Progenitor cell of endocrine pancreas (in vitro differentiated cells): ENCODE measurements at places on chromosomes 3 and 15.
A peak's percentile ranks its signal among the peaks of the same experiment; 100 is the strongest.

DNA sequence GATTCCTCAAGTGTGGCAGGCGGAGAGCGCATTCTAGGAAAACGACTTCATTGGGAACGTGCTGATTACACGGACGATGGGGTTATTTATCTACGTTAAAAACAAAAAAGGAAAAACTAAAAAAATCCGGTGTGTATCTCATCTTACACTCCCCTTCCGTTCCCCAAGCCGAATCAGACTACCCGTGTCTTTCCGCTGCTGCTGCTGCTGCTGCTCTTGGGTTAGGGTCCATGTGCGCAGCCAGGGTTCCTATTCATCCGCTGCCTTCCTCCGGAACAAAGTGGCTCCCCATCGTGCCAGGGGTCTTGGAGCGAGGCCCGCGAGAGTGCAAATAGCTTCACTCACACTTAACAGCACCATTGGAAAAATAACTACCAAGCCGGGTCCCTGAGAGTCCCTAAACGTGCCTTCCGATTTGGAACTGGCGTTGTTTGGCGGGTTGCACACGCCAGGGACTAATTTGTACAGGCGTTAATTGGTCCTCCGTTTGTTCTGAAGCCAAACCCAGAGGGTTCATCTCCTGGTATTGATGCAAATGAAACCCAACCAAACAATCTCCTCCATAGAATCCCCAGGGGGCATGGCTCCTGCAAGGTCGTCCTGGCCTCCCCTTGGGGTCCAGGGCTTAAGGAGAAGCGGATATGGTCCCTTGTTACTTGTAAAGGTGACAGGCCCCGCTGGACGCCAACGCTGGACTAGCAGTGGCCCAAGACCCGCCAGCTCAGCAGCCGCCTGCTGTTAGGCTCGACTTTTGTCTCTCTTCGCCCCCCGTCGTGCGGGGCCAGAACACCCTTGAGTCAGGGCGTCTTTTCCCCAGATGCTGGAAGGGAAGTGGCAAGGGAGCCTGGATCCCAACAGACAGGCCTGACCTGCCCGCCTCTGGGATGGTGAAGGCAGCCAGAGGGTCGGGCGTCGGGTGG, 11.0 kb upstream of the ONECUT1 start:
- H3K36me3 ChIP-seq = peaks cover 8% of the 10 kb centered on the region
- H3K4me1 ChIP-seq = peaks cover 54% of the 10 kb centered on the region

DNA sequence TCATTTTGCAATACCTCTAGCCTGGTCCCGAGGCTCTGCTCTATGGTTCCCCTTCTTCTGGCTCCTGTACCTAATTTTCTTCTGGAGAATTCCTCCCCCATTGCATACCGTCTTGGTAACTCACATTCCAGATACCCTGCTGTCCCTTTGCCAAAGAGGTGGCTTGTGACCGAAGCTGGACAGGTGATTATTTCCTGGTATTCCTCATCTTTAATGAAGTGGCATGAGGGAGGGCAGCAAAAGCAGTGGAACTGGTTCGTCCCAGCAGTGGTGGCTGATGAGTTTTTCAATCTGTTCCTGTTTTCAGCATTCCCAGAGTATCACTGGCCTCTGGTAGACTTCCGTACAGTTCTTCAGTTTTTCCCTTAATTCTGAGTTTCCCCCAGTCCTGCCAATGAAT, 186.2 kb upstream of the CADPS start:
- H3K27me3 ChIP-seq = no peaks in the 10 kb centered on the region
- no peak overlapping the region for H3K4me3 ChIP-seq
- H3K36me3 ChIP-seq = no peaks in the 10 kb centered on the region
- H3K27ac ChIP-seq = no peak overlapping the region
- DNase-seq = no peak

GRCh38 chr15:56244811-56245576, 1.3 kb upstream of the RFX7 start:
- peaks cover 13% of the 10 kb centered on the region for H3K27me3 ChIP-seq
- no peaks in the 10 kb centered on the region for H3K36me3 ChIP-seq
- DNase-seq = no peak
- H3K4me3 ChIP-seq = peak overlapping the region; percentile 86
- H3K27ac ChIP-seq = peak overlapping the region; percentile 90
- peaks cover 36% of the 10 kb centered on the region for H3K4me1 ChIP-seq

DNA sequence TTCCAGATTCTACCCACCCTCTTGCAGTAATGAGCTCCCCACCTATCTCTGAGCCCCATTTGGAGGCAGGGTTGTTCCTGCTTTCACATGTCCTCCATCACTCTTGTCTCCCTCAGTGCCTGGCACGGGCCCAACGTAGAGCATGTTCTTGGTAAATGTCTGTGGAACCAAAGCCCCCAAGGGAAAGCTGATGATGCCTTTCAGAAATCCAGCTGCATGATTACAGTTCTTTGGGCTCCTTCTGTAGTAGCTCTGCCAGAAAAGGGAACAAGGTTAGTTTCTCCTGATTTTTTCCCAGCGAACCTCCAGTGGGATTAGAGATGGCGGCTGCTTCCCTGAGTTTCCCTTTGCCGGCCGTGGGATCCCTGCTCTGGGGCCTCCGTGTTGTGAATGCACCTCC, 39.3 kb downstream of the CGNL1 start:
- no peak overlapping the region for H3K4me3 ChIP-seq
- H3K36me3 ChIP-seq = peaks cover 18% of the 10 kb centered on the region
- peaks cover 12% of the 10 kb centered on the region for H3K4me1 ChIP-seq
- H3K27me3 ChIP-seq = no peaks in the 10 kb centered on the region

DNA sequence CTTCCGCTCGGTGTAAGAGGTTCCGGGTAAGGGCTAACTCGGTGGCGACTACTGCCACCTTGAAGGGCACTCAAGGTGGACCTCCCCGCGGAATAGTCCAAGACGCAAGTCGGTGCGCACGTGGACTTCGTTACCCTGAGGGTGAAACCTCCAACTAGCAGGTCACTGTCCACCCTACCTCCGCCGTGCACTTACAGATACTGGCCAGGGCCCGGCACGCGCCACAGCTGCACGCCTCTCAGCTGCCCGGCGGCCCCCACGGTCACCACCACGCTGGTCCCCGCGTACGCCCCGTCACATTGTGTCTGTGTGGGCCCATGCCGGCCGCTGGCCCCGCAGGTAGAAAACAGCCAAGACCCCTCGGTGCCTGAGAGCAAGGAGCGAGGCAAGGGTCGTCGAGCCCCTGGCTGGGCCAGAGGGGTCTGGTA, 1.1 kb downstream of the LTK start:
- peaks cover 8% of the 10 kb centered on the region for H3K36me3 ChIP-seq
- DNase-seq = no peak
- peaks cover 56% of the 10 kb centered on the region for H3K27me3 ChIP-seq
- H3K4me3 ChIP-seq = peak overlapping the region; percentile 65
- H3K27ac ChIP-seq = no peak overlapping the region

GRCh38 chr15:67080118-67080899, 14.9 kb downstream of the SMAD3 start:
- H3K36me3 ChIP-seq = peaks cover 12% of the 10 kb centered on the region
- no peak overlapping the region for H3K4me3 ChIP-seq
- peaks cover 48% of the 10 kb centered on the region for H3K4me1 ChIP-seq
- peak overlapping the region; percentile 17 for H3K27ac ChIP-seq
- no peak for DNase-seq

DNA sequence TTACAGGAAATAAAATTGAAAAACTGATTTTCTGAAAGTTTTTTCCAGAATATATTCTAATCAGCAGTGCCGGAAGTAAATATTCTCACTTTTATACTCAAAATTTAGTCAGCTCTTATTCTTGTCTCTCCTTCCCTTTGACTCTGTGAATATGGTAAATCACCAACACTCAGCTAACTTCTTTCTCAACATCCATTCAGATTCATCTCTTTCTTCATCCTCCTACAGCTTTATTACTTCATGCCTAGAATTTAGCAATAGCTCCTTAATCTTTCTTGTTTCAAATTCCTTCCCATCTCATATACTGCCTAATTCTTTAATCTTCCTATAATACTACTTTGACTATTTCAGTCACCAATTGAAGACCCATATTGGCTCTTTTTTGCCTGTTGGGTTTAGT, 67.9 kb downstream of the FGF7 start:
- H3K4me1 ChIP-seq = no peaks in the 10 kb centered on the region
- H3K36me3 ChIP-seq = no peaks in the 10 kb centered on the region
- H3K4me3 ChIP-seq = no peak overlapping the region
- DNase-seq = no peak
- no peaks in the 10 kb centered on the region for H3K27me3 ChIP-seq

DNA sequence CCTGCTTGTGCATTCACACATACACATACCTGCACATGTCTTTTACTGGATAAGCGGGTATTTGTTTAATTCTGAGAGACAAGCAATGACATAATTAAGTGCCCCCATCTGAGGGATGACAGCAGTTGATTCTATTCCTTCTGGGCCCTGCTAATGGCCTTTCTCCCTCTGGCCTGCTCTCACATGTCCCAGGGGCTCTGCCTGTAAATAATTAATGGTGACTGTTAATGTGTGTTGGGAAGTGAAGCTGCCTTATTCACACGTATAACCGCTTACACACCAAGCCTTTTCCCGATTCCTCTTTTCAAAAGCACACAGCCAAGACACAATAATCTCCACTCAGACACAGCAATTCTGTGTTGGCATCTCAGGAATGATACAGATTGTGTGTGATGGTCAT, 47.8 kb downstream of the LRRK1 start:
- peaks cover 5% of the 10 kb centered on the region for H3K4me1 ChIP-seq
- H3K27me3 ChIP-seq = peaks cover 19% of the 10 kb centered on the region
- H3K36me3 ChIP-seq = no peaks in the 10 kb centered on the region
- no peak overlapping the region for H3K27ac ChIP-seq

- H3K27me3 ChIP-seq = no peaks in the 10 kb centered on the region
- H3K4me3 ChIP-seq = no peak overlapping the region
- H3K4me1 ChIP-seq = no peaks in the 10 kb centered on the region
- peaks cover 1% of the 10 kb centered on the region for H3K36me3 ChIP-seq
- no peak for DNase-seq
Measured at GRCh38 chr3:28328188-28329151, 20.1 kb upstream of the ZCWPW2 start.

DNA sequence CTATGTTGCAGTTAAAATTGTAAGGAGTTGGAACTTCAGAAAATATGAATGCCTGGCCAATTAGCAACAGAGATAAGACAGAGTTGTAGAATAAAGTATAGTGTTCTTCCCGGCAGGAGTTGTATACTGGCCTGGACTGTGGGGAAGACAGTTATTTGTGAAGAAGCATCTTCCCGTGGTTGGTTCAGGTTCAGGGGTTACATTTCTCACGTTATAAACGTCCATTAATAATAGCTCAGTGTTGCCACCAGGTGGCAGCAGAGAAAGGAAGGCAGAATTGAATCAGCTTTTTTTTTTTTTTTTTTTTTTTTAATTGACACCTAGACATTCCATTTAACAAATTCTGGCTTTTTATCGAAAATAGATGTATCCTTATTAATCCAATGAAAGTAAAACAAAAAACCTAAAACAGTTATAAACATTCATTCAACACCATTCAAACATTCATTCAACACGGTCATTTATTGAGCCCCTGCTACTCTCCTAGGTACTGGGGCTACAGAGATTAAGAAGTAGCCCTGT, 66.4 kb upstream of the NR2E3 start:
- no peak overlapping the region for H3K4me3 ChIP-seq
- H3K36me3 ChIP-seq = no peaks in the 10 kb centered on the region
- H3K27ac ChIP-seq = no peak overlapping the region
- peaks cover 3% of the 10 kb centered on the region for H3K27me3 ChIP-seq
- H3K4me1 ChIP-seq = peaks cover 11% of the 10 kb centered on the region

- H3K4me1 ChIP-seq = peaks cover 2% of the 10 kb centered on the region
- H3K27ac ChIP-seq = peak overlapping the region; percentile 42
- H3K4me3 ChIP-seq = no peak overlapping the region
- no peak for DNase-seq
- peaks cover 12% of the 10 kb centered on the region for H3K27me3 ChIP-seq
Measured at GRCh38 chr3:193963808-193964516, 172.0 kb upstream of the HES1 start.

DNA sequence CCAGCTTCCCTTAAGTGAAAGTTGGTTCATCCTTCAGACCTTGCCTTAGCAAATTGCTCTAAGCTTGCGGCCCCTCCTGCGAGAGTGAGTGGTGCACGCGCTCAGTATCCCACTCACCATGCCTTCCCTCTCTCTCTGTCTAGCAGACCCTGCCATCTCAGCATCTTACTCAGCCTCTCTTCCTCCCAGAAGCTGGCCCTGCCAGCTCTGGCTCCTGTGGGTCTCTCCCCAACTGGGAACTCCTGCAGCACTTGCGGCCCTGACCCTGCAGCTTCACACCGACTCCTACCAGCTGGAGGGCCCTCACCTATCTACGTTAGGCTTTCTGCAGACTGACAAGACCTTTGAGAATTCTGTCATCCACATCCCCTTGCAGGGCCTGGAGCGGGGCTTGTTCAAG, 286.1 kb upstream of the TLE3 start:
- no peak overlapping the region for H3K27ac ChIP-seq
- H3K36me3 ChIP-seq = no peaks in the 10 kb centered on the region
- H3K4me3 ChIP-seq = no peak overlapping the region
- no peak for DNase-seq
- H3K4me1 ChIP-seq = peaks cover 3% of the 10 kb centered on the region

DNA sequence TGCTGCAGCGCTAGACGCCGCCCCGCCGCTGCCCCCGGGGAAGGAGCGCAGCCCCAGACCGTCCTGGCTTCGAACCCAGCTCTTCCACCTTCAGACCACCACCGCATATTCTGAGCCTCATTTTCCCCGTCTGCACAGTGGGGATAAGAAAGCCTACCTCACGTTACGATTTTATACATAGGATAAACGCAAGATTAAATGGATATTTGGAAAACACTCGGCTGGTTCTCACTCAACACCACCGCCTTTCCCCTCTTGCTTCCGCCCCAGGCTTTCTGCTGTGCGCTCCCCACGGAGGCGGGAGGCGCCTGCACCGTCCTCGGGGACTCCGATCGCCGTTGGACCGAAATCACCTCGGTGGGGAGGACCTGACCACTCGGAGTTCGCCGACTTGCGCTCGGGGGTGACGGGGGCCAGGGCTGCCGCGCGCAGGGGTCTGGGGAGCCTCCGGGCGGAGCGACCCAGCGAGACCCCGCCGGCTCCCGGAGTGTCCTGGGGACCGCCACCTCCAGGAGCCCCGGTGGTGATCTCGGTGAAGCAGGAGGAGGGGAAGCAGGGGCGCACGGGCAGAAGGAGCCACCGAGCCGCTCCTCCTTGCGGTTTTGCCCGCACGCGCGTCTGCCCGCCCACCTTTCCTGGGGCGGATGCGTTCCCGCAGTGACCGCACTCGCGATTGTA, 4.0 kb downstream of the FBXL22 start:
- H3K27me3 ChIP-seq = peaks cover 13% of the 10 kb centered on the region
- peak; percentile 27 for DNase-seq
- peak overlapping the region; percentile 87 for H3K27ac ChIP-seq
- H3K36me3 ChIP-seq = no peaks in the 10 kb centered on the region

DNA sequence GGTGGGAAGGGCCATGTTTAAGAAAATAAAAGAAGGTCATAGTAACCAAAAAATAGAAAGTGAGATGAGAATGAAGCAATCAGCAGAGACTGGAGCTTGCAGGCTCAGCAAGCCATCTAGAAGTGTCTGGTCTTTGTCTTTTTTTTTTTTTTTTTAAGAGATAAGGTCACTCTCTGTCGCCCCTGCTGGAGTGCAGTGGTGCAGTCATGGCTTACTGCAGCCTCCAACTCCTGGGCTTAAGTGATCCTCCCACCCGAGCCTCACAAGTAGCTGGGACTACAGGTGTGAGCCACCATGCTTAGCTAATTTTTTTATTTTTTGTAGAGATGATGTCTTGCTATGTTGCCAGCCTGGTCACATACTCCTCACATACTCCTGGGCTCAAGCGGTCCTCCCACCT, 36.2 kb downstream of the GXYLT2 start:
- no peaks in the 10 kb centered on the region for H3K27me3 ChIP-seq
- no peak overlapping the region for H3K27ac ChIP-seq
- peaks cover 7% of the 10 kb centered on the region for H3K36me3 ChIP-seq

- H3K4me3 ChIP-seq = no peak overlapping the region
- no peak overlapping the region for H3K27ac ChIP-seq
- no peaks in the 10 kb centered on the region for H3K36me3 ChIP-seq
- DNase-seq = no peak
Measured at GRCh38 chr3:101695779-101696372, 9.4 kb upstream of the RPL24 start.
